Stimulated activated CD8-positive, alpha-beta memory T cell treated with anti-CD3 and anti-CD28 coated beads, Interleukin-2, amount 100 ng/mL, for 1 hour (primary cell): ENCODE measurements at places on chromosomes 16 and 17.

DNA sequence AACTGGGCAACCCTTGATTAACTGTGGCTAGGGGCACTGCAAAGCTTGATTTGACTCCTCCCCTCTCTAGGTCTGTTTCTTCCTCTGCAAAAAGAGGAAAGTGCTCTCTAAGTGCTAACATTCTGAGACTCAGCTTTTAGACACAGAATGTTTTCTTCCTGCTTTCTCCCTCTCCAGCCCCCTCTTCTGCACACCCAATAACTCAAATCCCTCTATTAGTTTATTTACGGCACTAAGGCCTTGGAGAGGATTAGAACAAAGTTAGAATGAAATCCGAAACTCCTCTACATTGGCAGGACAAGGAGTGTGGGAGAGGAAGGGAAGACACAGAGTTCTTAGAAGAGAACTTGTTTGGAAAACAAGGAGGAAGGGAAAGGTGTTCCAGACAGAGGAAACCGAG lies 3.3 kb upstream of the SBK1 start:
- no peak for DNase-seq

- peak; percentile 24 for DNase-seq
Measured at GRCh38 chr17:29292992-29293889, 707 bp downstream of the NUFIP2 start.

DNA sequence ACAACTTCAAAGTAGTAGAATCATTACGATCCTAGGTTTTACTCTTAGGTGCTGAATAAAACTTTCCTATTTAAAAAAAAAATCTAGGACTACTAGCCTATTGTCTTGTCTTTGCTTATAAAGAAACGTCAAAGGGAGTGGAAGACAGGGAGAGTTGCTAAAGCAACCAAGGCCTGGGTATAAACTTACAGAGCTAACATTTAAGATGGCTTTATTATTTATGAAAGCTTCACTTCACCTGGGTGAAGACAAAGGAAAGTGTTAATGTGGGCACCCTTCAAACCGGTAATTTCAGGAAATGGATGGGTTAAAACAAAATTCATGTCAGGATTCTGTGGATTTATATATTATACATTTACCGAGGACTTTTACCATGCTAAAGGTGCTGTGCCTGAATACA lies 2.5 kb downstream of the DUSP14 start:
- DNase-seq, result no peak

DNA sequence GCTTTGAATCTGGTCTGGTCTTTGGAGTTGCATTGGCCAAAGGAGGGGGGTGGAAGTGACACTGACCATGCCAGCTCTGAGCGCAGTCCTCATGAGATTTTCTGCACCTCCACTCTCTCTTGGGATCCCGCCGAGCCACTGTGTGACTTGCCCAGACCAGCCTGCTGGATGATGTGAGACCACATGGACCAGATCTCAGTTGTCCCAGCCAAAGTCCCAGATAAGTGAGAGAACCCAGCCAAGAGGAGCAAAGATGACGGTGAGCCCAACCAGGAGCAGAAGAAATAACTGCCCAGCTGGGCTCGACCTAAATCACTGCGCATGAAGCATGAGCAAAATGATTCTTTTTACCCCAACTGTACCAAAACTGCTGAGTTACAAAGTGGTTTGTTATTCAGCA lies 96.5 kb upstream of the ERCC4 start:
- DNase-seq, result no peak

DNA sequence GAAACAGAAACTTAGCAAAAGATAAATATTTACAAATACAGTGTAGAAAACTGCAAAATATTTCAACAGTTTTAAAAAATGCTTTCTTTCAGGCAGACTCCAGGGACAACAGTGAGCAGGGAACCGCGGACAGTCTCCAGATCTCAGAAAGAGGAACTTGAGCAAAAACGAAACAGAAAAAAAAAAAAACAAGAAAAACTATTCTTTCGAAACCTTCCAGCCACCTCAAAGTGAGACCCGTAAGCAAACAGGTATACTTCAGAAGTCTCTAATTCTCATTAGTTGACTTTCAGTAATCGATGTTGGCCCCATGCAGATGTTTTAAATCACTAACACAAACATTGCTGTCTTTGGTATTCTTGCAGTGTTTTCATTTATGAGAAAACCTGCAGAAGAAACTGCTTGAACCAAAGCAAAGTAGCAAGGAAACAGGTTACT lies 15.7 kb upstream of the CCL1 start:
- DNase-seq, result no peak

GRCh38 chr17:4417129-4417667 lies 16.5 kb upstream of the SPNS3 start:
- no peak for DNase-seq

- no peak for DNase-seq
Measured at GRCh38 chr17:8074554-8074953, 13.0 kb downstream of the ALOX12B start.

DNA sequence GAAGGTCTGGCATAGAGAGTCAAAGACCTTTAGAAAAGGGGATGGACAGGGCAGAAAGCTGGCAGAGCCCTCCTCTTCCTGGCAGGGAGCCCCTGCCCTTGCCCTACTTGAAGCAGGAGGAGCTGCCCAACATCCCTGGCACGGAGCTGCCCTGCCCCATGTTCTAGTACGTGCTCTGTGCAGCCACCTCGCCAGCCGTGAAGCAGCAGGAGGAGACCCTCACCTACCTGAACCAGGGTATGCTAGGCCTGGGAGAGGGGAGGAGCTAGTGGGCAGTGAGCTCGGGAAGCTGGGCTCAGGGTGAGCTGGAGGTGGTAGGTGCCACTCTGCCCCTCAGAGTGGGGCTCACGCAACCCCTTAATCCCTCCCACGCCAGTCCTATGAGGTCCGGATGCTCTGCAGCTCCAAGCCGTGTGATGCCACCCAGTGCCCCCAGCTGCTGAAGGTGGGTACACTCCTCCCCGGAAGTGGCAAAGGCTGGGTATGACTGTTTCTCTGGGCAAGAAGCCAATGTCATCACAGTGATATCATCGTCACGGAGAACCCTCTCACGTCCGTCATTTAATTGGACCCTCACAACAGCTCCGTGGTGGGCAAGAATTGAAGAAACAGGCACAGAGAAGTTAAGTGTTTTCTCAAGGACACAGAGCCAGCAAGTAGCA lies 12.7 kb upstream of the STAC2 start:
- peak; percentile 65 for DNase-seq

DNA sequence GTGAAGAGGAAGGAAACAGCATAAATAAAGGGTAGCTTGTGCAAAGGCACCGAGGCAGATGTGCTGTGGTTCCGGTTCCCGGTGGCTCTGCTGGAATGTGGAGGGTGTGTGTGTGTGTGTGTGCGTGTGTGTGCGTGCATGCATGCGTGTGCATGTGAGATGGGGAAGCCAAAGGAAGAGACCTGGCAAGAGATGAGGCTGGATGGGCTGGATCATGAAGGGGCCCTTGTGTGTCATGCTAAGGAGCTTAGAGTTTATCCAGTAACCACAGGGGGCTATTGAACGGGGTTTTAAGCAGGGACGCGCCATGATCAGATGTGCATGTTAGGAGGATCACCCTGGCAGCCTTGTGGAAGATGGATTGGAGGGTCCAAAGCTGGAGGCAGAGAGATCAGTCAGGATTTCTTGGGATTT lies 8.3 kb downstream of the WSCD1 start:
- DNase-seq, result no peak

DNA sequence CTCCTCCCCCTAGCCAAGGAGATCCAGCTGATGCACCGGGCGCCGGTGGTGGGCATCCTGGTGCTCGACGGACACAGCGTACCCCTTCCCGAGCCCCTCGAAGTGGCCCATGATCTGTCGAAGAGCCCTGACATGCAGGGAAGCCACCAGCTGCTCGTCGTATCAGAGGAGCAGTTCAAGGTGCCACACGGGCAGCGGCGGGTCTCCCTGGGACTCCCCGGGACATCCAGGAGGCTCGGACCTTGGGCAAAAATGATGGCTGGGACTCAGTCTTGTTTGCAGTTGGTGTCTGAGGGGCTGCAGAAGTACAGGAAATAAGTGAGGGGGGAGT lies 15.8 kb upstream of the MYO15B start:
- no peak for DNase-seq

DNA sequence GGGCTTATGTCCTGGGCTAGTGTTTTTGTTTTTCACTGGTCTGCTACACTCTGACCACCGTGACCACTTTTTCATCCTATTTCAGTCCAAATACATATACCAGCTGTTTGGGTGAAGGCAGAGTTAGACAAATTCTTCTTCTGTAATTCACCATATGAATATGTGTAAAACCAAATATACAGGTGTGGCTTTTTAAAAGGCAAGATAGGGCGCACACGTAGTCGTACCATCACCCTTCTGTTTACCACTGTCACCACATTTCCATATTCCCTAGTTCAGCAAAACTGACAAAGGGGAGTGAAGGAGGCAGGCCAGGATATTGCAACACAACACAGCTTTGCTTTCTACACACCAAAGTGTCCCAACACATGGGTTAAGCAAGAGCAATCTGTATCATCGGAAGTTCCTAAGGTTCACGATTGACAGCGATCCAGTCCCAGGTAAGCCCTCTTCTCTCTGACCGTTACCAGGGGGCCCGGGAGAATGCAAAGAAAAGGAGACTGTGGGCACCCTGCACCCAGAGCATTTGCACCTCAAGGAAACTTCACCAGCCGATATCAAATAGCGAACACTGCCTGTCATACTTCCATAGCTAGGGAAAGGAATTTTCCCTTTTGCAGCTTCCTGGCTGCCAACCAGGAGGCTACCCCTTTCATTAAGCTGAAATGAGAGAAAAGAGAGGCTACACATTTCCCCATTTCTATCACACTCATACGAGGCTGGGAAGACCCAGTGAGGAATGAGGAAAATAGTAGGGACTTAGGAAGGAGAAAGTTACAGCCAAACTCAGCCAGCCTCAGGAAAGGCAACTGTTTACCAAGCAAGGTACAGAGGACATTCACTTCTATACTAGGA lies 23.1 kb downstream of the CREBBP start:
- DNase-seq, result no peak

DNA sequence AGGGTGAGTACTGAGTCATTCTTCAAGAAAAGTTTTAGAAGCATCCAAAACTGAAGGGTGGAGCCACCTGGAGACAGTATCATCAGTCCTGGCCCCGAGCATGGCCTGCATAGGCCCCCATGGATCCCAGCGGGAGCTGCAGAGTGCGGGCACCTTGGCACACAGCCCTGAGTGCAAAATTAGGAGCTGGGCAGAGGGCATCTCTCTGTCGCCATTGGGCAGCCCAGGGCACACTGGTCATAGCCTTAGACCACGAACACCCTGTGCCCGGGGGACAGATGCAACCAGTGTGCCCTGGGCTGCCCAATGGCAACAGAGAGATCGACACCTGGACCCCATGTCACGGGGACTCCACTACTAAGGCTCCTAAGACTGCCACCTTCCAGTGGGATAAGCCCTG lies 14.6 kb downstream of the MAPT start:
- no peak for DNase-seq

GRCh38 chr16:11725457-11725856 lies 17.2 kb downstream of the TXNDC11 start:
- DNase-seq, result no peak

DNA sequence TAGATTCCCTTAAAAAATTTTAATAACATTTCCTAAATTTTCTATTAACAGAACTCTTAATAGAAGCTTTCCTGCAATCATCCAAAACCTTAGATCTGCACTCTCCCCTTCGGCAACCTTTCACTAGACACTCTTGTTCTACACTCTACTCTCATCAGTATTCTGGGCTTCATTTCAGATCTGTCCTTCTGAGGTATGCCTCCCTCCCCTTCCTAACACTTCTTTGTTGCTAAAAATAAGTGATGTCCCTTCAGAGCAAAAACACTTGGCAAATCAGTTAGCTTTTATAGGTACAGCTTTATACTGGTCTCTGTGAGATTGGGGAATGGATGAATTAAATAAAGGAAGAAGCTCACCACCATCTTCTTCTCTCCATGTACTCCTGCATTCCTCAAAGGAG lies 28.2 kb upstream of the GNAO1 start:
- no peak for DNase-seq

GRCh38 chr17:40241252-40241834 lies 22.2 kb downstream of the WIPF2 start:
- no peak for DNase-seq

DNA sequence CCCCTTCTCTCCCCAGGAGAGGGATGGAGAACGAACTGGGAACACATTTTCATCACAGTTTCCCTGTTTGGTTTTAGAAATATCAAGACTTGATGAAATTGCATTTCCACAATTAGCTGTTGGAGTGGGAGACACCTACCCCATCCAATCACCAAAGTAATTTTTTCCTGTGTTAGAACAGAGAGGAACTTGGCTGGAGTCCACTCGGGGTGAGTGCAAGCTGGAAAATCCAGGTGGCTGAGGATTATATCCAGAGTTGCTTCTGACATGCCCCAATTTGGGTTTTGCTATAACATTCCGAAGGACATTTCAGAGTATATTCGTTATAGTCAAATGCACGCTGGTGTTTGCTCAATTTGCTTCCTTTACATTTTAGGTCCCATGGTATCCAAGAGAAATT lies 231.8 kb downstream of the C16orf95 start:
- DNase-seq, result no peak

- DNase-seq, result no peak
Measured at GRCh38 chr17:8375738-8376259, 705 bp downstream of the KRABD2 start.

DNA sequence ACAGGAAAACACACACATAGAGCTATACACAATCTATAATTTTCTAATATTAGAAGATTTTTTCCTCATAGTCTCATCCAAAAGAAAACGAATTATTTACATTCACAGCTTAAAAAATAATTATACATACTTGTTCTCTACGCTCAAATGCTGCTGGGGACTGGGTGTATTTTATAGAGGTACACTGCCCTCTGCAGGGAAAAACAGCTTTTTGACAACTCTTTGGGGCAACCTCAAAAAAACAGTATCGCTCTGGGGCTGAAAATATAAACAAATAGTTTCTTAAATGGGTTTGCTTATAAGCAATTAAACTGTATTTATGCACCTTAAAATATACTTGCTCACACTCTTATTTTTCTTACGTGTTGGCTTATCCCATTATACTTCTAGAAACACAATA lies 261.8 kb upstream of the PSMD7 start:
- no peak for DNase-seq

DNA sequence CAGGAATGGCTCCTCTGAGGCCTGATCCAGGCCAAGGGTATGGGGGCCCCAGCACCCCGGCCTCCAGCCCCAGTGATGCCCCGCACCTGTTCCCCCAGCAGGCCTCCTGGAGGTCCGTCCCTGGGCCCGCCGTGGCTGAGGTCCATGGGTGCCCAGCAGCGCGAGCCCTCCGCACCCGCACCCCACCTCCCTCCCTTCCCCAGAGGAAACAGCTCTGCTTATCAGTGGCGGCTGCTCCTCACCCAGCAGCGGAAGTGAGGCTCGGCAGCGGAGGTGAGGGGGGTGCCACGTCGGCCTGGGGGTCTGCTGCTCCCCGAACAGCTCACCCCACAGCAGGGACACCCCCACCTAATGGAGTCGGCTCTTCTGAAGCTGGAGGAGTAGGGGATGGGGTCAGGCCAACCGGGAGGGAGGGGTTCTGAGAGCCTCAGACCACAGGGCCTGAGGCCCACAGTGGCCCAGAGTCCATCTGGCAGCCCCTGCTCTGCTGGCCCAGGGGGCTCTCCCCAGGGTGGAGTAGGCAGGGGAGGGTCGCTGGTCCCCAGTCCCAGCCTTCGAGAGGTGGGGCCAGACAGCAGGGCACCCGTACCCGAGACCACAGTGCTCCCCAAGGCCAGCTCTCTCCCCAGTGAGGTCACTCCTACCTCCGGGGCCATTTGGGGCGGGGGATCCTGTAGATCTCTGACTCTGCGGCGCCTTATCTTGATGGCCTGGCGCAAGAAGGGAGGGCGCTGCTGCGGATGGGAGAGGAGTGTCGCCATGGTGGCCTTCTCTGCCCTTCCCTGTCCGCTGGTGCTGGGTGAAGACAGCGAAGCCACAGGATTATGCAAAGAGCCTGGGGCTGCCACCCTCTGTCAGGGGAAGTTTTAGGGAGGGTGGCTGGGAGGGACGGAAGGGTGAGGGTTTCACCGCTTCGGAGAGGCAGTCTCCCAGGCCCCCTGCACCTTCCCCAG lies at the start of gene UNC13D:
UNC13D (minus strand) TSS at position 828 of the 953 bp plus-strand sequence; CDS start at position 761, 67 bp downstream.
- no peak for DNase-seq
